ENCODE measurements at places on chromosomes 4 and X. TPM values are rescaled to one million over a fixed set of nuclear protein-coding genes. Genes with fewer than 3 reads are reported as not detected.

DNA sequence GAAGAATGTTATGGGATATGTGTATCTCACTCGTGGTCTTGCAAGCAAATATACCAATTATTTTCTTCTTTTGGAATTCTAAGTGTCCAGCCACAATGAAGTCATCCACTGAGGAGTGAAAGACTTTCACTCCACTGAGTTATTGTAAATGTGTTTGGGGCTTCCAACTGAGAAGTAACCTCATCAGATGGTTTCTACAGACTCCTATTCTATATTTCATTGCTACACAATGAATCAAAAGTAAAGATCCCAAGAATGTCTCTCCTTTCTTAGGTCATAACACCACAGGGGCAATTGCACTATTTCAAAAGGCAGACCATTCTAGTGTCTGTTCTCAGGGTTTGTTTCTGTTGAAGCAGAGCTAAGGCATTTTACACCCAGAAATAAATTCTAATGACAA is 12.3 kb upstream of the VCX2 start:
- no peak overlapping the region for H3K4me3 ChIP-seq
- no peaks in the 10 kb centered on the region for H3K4me1 ChIP-seq
- DNase-seq = no peak
- H3K27ac ChIP-seq = no peak overlapping the region
- no peaks in the 10 kb centered on the region for H3K36me3 ChIP-seq

DNA sequence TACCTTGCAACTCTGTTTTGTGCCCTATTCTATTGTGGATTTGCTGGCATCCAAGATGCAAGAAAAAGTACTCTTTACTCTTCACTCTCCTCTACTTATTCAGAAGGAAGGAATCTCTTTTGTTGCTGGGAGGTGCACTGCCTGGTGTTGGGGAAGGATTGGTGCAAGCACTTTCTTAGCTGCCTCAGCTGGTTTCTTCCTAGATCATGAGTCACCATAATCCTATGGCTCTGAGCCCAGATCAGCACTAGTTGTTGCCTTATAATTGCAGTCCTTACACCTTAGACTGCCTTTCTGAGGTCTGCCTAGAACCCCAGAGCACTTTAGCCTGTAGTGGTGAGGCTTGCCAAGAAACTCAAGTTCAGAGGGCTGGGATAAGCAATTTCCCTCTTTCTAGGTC is 37.0 kb upstream of the CT83 start:
- no peaks in the 10 kb centered on the region for H3K27me3 ChIP-seq
- no peak overlapping the region for H3K4me3 ChIP-seq
- no peaks in the 10 kb centered on the region for H3K4me1 ChIP-seq
- no peaks in the 10 kb centered on the region for H3K36me3 ChIP-seq

GRCh38 chrX:130120321-130120731 is 10.0 kb upstream of the ELF4 start:
- no peaks in the 10 kb centered on the region for H3K27me3 ChIP-seq
- peaks cover 31% of the 10 kb centered on the region for H3K4me1 ChIP-seq
- DNase-seq = peak; percentile 9
- H3K4me3 ChIP-seq = peak overlapping the region; percentile 56
- peaks cover 3% of the 10 kb centered on the region for H3K36me3 ChIP-seq

DNA sequence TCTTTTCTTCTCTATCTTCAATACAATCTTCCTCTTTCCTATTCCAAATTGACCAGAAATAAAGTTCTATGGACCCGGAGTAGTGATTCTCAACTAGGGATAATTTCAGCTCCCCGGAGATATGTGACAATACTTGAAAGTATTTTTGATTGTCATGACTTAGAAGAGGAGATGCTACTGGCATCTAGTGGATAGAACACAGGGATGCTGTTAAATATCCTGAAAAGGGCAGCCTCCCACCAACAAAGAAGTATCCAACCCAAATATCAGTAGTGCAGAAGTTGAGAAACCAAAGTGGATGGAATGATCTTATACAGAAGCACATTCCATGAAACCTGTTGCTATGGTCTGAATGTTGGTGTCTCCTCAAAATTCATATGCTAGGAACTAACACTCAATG is 65.7 kb upstream of the NDST3 start:
- no peak overlapping the region for H3K27ac ChIP-seq
- no peaks in the 10 kb centered on the region for H3K4me1 ChIP-seq
- no peak for DNase-seq
- H3K27me3 ChIP-seq = no peaks in the 10 kb centered on the region

DNA sequence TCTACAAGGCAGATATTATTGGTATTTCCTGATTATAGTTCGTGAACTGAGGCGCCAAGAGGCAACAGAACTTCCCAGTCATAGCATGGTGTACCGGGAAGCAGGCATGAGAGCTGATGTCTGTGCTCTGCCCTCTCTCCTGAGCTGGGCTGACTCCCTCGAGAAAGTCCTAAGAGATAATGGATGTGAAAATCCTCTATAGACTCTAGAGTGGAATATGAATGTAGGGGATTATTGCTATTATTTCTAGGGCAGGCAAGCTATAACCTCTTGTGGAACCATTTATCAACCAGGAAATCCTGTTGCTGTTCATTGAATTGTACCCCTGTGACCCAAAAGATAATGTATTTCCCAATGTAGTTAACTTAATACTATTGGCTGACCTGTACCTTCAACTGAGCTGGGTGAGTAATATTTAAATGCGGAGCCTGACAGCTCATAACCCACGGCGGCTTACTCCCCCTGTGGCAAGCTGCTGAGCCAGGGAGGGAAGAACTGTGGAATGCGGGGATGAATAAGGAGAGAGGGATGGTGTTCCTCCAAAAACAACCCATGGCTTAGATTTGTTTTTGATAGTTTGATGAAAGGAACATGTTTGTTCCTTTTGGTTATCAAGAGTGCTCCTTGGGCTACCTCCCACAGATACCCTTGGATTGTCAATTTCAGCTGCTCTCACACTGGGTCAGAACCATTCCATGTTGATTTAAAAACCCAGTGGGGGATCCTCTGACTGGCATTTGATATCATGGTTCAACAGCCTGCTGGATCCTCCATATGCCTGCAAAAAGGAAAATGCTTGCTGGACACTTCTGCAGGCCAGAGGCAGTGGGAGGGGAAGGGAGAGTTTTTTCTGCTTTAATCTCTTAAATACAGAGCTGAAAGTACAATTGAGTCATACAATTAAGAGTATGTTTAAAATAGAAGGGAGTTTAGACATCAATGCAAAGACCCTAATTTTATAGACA is 339.0 kb upstream of the BOD1L1 start:
- no peaks in the 10 kb centered on the region for H3K4me1 ChIP-seq
- H3K27ac ChIP-seq = no peak overlapping the region
- H3K27me3 ChIP-seq = no peaks in the 10 kb centered on the region
- no peak for DNase-seq

GRCh38 chrX:8868906-8869305 is 67.7 kb upstream of the FAM9A start:
- H3K4me3 ChIP-seq = no peak overlapping the region
- H3K4me1 ChIP-seq = no peaks in the 10 kb centered on the region
- no peaks in the 10 kb centered on the region for H3K36me3 ChIP-seq
- H3K27me3 ChIP-seq = no peaks in the 10 kb centered on the region

DNA sequence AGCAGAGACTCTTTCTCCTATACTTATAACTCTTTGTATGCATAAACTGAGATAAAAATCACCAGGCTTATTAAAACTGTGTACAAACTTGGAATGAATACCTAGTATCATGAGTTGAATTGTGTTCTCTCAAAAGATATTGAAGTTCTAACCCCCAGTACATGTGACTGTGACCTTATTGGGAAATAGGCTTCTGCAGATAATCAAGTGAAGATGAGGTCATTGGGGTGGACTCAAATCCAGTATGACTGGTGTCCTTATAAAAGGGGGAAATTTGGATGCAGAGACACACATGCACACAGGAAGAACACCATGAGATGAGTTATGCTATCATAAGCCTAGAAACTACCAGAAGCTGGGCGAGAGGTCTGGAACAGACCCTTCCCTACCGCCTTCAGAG is 26.2 kb downstream of the ZNF827 start:
- no peaks in the 10 kb centered on the region for H3K36me3 ChIP-seq
- H3K4me1 ChIP-seq = no peaks in the 10 kb centered on the region
- H3K4me3 ChIP-seq = no peak overlapping the region
- no peak overlapping the region for H3K27ac ChIP-seq
- DNase-seq = no peak

P2RY4 gene
- total RNA-seq = 0.20 TPM

BEX1 gene
- 0.53 TPM for total RNA-seq

APEX2 gene
- total RNA-seq = 6.4 TPM

NEIL3 gene
- 0.25 TPM for total RNA-seq

SLC16A2 gene
- total RNA-seq = 0.16 TPM

PPP1R3F gene
- 9.1 TPM for total RNA-seq

Measured in CD4-positive, alpha-beta T cell (primary cell).